NCI-H446 (cell line): ENCODE measurements at places on chromosomes 1 and 21.
A peak's percentile ranks its signal among the peaks of the same experiment; 100 is the strongest.

DNA sequence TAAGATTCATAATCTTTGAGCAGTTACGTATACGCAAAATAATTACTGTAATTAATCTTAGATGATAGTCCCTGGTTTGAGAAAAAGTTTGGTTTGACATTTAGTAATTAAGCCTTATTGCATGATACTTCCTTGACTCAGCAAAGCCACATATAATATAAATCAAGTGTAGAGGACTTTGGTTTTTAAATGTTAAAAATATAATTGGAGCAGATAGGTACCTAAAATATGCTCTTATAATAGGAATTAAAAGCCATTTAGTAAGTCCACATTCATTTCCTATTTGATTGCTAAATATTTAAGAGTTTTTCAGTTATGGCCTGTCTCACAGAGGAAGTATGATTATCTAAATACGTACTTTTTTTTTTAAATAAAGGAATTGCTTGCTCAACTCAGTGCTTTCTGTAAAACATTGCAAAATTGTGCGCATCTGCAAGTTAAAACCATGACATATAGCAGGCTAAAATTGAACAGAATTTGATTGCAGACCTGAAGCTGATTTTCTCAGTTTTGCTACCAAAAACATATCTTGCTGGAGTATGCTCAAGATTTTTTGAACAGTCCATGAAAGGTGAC is 20.4 kb downstream of the RPE65 start:
- DNase-seq = no peak

GRCh38 chr1:228802386-228803220 is 67.3 kb downstream of the RHOU start:
- no peak for DNase-seq

- DNase-seq = no peak
Measured at GRCh38 chr1:72182859-72183258, 99.5 kb downstream of the NEGR1 start.

- DNase-seq = no peak
Measured at GRCh38 chr1:94383966-94384408, 34.2 kb upstream of the ABCD3 start.

- no peak for DNase-seq
Measured at GRCh38 chr1:152325111-152325510, at the start of gene FLG. Gene FLG (minus strand): TSS chr1:152325239. CDS start chr1:152315456, 9,783 bp downstream.

DNA sequence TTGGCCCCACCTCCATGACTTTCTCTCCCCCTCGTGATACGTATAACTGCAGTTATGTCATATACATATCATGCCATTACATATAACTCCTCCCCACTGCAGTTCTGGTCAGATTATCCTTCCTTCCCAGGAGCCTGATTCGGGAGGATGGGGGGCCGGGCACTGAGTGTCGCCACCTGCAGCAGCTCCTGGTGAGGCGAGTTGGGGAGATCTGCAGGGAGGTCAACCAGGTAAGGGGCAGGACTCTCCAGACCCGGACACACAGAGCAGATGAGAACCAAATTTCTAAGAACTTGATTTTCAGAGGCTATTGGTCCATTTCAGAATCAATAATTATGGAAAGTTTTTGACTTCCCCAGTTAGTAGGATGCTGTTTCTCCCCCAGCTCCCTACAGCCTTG is 19.5 kb downstream of the HYI start:
- no peak for DNase-seq

- DNase-seq = no peak
Measured at GRCh38 chr1:231334952-231335351, 2.7 kb downstream of the EXOC8 start.

DNA sequence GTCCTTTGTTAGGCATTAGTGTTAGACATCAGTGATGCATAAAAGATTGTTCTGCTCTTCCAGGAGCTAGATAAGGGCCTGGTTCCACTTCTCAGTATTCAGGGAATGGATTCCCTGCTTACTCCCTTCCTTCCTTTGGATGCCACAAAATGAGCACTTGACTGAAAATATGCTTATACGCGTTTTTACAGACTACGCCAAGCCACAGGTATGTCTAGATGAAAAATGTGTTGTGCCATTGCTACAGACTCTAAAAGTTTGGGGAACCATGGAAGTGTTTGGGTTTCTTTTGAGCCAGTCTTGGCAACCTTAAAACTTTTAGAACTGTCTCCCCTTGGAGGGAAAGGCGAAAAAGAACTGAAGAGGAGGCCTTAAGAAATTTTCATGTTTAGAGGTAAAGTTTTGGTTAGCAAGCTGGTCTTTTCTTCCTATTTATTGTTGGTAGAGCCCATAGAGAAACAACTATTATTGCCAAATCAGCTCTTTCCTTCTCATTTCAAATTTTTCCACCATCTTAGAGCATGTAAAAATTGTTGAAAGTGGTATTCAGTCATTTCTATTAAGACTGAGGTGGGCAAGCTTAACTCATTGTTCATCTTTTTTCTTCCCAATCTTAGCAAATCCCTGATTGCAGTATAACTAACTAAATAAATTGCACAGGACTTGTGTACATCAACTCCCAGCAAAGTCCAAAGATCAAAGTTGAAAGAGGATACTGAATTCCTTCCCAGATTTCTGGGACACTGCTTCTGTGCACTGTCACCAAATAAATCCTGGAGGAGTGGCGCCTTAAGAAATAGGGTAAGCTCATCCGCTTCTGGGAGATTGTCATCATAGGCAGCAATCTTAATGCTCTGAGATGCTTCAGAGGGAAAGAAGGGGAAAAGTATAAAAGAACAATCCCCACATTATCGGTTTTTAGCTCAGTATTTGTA is 18.9 kb downstream of the FGGY start:
- DNase-seq = no peak

GRCh38 chr21:38649120-38649519 is 150.8 kb upstream of the ERG start:
- DNase-seq = no peak

- no peak for DNase-seq
Measured at GRCh38 chr1:207825409-207825695, 73.5 kb downstream of the CD46 start.

- no peak for DNase-seq
Measured at GRCh38 chr1:221117133-221117532, 237.9 kb downstream of the HLX start.

DNA sequence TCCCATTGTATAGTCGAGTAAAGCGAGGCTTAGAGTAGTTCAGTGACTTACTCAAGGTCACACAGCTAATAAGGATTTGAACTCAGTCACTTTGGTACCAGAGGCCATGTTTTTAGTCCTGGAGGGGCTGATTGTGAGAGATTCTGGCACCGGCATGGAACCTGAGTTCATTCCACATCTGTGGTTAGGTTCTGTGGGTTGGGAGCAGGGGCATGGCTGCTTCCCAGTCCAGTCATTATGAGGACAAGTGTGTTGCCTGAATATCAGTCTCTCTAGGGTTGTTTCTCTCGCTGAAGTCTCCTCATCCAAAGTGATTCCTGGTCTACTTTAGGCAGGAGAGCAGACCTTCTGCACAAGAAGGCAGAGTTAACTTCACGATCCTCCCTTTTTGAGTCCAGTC is 90.6 kb downstream of the C1orf94 start:
- DNase-seq = no peak

DNA sequence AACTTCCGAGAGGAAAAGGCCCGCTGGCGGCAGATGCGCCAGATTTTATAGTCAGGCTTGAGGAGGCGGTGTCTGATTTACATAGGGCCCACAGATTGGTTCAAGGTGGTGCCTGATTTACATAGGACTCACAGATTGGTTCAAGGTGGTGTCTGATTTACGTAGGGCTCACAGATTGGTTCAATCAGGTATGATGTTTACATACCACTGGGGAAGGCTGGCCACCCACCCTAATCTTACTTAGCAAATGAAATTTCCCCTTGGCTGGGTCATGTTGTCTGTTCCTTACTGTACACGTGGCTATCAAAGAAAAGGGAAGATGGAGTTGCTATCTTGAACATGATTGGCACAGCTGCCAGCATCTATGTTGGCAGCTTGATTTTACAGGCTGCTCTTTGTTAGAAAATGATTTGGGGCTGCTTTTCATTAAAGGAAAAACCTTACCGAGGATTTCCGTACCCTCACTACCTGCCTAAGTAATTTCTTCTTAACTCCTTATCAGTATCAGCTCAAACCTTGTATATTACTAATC is 96.3 kb downstream of the SETD4 start:
- peak; percentile 31 for DNase-seq

DNA sequence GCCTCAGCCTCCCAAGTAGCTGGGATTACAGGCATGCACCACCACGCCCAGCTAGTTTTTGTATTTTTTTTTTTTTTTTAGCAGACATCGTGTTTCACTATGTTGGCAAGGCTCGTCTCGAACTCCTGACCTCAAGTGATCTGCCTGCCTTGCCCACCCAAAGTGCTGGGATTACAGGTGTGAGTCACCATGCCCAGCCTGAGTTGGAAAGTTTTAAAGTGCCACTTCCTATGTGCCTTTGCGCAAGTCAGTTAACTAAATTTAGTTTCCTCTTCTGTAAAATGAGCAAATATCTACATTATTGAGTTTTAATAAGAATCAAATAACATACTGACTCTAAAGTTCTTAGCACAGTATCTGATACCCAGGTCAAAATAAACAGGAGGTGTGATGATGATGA is 12.4 kb downstream of the SLC19A2 start:
- DNase-seq = no peak

- DNase-seq = no peak
Measured at GRCh38 chr1:26102526-26102925, 9.1 kb upstream of the PDIK1L start.

- DNase-seq = no peak
Measured at GRCh38 chr1:213772128-213773063, 215.4 kb upstream of the PROX1 start.

- no peak for DNase-seq
Measured at GRCh38 chr1:91553177-91553591, 52.5 kb downstream of the CDC7 start.

GRCh38 chr1:59007820-59008598 is 224.2 kb upstream of the JUN start:
- no peak for DNase-seq

- no peak for DNase-seq
Measured at GRCh38 chr1:184531296-184531695, 144.5 kb downstream of the C1orf21 start.

GRCh38 chr1:50978144-50978851 is 8.3 kb downstream of the CDKN2C start:
- peak; percentile 91 for DNase-seq

DNA sequence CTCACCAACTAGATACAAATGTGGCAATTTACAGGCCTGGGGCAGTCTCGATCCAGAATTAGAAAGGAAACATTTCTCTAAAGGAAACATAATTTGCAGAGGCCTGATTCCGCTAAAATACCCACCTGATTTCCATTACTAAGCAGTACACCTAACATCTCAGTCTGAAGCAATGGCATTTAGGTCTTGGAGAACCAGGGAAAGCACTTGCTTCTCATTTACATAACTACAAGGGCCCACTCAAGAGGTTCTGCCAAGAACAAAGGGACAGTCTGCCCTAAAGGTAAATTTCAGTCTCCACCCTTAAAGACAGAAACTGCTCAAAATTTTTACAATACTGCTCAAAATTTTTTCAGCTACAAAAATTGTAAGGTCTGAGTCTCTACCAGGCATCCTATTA is 123.7 kb upstream of the GJB5 start:
- no peak for DNase-seq

GRCh38 chr1:59967780-59968179 is 41.2 kb upstream of the CYP2J2 start:
- DNase-seq = no peak

DNA sequence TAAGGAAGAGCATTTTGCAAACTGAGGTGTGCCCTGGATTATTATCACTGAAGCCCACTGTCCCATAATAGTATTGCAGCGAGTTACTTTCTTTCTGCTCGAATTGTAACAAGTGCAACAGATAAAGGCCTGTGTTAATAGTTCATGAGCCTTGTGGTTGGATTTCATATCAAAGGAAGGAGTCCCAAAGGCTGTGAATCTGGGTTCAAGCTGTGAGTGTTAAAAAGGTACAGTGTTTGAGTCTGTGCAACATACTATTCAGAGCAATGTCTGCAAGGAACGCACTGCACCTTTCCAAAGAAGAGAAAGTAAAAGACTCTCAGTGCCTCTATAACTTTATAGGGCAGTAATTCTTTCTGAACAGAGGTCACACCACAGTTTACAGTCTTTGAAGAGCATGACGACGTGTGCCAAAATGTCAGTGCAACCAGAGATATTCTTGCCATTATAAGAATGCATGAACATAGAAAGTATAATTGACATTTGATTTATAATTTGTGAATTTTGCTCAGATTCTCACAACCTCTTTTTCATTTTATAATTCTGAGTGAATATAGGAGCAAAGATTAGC is 79.1 kb downstream of the CDC7 start:
- DNase-seq = no peak

DNA sequence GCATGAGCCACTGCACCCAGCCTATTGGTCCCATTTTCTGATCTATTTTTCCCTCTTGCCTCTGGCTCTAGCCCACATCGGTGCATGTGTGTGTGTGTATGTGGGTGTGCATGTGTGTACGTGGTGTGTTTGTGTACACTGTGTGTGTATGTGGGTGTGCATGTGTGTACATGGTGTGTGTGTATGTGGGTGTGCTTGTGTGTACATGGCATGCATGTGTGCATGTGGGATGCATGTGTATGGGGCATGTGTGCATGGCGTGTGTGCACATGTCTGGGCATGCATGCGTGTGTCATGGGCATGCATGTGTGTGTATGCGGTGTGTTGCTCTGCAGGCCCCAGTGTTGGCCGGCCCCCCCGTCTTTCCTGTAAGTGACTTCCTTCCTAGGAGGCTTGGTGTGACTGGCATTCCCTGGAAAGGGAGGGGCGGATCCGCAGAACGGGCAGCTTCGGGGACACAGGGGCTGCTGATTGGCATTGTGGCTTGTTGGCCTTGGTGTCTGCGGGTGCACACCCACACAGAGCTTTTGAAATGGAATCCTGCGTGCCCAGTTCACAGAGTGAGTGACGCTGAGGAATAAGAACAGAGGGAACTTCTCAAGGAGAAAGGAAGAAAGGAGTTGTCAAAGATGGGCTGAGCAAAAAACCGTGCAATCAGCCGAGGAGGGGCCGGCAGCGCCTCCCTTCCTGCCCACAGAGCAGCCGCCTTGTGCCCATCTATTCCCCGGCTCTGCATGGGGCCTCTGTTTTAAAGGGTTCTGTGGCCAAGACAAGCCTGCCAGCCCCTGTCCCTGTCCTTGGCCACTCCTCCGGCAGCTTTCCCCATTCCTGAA is 8.0 kb downstream of the PDXK start:
- DNase-seq = no peak

DNA sequence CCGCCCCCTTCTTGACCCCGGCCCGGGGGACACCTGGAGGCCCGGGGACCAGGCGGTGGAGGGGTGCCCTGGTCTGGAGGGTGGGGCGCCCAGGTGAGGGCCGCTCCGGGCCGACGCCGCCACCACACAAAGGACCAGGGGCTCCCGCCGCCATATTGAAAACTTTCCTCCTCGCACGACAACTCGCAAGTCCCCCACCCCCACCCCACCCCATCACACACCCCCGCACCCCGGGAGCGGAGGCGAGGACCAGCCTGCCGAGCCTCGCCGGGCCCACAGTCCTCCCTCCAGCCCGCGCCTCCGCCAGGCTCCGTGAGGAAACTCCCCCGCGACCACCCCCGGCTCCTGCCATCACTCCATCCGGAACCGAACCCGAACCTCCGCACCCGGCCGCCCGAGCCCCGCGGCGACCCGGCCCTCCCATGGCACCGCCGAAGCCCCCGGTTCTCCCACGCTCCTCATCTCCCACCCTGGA is 733 bp downstream of the KDM5B start:
- no peak for DNase-seq

- DNase-seq = no peak
Measured at GRCh38 chr1:93344886-93345632, 648 bp upstream of the DR1 start.

GRCh38 chr1:172720339-172720738 is 61.4 kb downstream of the FASLG start:
- DNase-seq = no peak
